MG63 (cell line): ENCODE measurements at places on chromosomes 1 and 21. TPM values are rescaled to one million over a fixed set of nuclear protein-coding genes. Genes with fewer than 3 reads are reported as not detected.

DNA sequence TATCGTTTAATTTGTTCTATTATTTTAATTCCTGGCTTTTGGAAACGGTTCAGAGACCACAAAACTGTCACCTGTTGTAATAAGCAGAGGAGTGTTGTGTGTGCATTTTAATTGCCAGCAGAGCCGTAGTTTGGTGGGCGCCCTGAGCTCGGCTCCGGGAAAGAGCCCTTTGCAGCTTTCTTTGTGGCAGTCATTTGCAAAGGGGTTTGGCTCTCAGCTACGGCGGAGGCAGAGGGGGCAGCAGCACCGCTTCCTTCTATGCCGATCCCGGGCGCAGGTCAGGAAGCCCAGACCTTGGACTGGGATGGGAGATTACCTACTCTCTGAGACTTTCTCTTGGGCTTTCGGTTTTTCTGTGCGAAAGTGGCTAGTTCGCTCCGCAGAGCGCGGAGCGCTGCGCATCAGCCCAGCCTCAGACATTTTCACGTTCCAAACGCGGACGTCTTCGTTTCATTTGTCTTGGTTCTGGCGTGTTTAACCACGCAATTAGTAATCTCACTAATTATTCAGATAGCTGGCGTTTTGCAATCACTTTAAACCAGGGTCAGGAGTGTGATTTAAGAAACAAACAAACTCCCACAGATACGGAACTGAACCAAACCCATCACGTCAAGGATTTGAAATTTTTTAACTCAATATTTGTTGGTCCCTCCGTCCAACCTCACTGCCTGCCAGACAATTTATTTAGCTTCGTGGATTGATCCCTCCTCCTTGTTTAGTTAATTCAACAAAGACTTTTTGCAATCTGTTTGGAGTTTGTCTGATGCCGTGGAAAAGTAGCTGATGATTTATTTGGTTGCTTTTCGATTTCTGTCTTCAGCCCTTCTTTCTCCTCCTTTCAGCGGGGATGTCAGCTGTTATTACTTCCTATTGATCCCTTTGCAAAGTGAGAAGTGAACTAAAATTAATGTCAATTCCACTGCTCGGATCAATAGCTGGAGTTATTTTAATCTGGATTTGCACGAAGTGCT lies 3.9 kb downstream of the RNF220 start:
- no peak for DNase-seq

GRCh38 chr1:97097404-97097925 lies 375.9 kb downstream of the PTBP2 start:
- DNase-seq, result no peak

- no peak for DNase-seq
Measured at GRCh38 chr1:101632548-101633272, 364.0 kb downstream of the OLFM3 start.

GRCh38 chr1:238143038-238143437 lies 252.3 kb upstream of the ZP4 start:
- no peak for DNase-seq

DNA sequence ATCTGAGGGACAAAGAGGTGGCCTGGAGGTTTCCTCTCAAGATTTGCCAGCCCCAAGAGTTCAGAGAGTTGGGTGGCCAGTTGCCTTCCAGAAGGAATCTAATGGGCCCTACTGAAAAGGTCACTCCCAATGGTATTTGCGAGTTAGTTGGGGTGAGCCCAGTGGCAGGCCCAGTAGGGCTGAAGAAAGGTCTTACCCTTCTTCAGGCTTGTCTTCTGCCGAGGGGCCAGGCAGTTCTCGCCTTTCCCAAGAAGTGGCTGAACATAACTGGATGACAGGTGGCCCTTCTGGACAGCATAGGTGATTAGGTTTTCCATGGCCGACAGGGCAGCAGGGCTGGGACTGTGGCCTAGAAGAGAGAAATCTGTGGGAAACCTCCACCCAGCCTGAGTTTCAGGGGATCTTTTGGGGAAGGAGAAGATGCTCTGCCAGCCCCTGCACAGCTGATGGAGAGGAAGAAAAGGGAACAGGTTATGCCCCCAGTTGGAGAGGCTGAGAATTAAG lies 7.2 kb downstream of the PGLYRP4 start:
- no peak for DNase-seq

DNA sequence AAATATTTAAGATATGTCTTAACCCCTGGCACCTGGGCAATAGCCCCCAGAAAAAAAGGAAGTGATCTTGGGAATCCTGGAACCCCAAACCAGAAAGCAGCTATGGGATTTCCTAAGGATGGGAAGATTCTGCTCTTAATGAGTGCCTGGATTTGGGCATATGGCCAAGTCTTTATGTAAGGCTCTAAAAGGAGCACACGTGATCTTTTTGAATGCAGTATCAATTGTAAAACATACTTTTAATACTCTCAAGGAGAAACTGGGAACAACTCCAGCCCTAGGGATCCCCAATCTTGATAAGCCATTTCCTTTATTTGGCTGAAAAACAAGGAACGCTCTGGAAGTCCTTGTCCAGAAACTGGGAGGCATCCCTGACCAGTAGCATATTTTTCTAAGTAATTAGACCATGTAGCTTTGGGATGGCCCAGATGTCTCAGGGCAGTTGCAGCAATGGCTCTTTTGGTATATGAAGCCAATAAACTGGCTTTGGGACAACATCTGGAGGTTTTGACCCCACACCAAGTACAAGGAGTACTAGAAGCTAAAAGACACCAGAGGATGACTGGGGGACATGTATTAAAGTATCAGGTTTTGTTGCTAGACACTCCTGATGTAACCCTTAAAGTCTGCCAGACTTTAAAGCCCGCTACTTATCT lies 80.9 kb upstream of the KIAA0040 start:
- DNase-seq, result no peak

- no peak for DNase-seq
Measured at GRCh38 chr1:203571661-203572060, 55.0 kb upstream of the ATP2B4 start.

- no peak for DNase-seq
Measured at GRCh38 chr1:38258085-38258627, 211.6 kb upstream of the POU3F1 start.

- DNase-seq, result no peak
Measured at GRCh38 chr1:2376931-2377672, 14.3 kb downstream of the MORN1 start.

GRCh38 chr21:37087188-37087587 lies 14.1 kb downstream of the TTC3 start:
- DNase-seq, result no peak

DNA sequence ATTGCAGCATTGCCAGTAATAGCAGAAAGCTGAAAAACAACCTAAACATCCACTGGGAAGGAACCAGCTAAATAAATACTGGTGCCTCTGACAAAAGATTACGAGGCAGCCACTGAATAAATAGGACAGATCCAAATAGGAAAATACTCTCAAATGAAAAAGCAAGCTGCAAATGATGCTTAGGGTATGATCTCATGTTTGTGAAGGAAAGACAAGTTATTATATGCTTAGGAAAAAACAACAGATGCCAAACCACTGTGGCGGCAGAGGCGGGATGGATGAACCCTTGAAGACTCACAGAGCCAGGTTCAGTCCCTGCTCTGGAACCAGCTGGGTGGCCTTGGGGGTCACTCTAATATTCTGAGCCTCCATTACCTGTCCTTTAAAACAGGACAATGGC lies 41.6 kb downstream of the MATN1 start:
- DNase-seq, result peak; percentile 58

TRIM63 gene
- not detected in 2 replicates for total RNA-seq

MPC2 gene
- 165 and 172 TPM in 2 replicates for total RNA-seq

NEGR1 gene
- total RNA-seq, result 0.23 and 0.62 TPM in 2 replicates

TMEM82 gene
- not detected in 2 replicates for total RNA-seq

RNU1-3 gene
- total RNA-seq, result not detected in 2 replicates

PEX11B gene
- 19.3 and 20.6 TPM in 2 replicates for total RNA-seq
